ENCODE measurements at places on chromosomes 16 and 17.

GRCh38 chr17:80649672-80650330 lies 105.2 kb downstream of the RPTOR start:
- peak; percentile 44 for DNase-seq

DNA sequence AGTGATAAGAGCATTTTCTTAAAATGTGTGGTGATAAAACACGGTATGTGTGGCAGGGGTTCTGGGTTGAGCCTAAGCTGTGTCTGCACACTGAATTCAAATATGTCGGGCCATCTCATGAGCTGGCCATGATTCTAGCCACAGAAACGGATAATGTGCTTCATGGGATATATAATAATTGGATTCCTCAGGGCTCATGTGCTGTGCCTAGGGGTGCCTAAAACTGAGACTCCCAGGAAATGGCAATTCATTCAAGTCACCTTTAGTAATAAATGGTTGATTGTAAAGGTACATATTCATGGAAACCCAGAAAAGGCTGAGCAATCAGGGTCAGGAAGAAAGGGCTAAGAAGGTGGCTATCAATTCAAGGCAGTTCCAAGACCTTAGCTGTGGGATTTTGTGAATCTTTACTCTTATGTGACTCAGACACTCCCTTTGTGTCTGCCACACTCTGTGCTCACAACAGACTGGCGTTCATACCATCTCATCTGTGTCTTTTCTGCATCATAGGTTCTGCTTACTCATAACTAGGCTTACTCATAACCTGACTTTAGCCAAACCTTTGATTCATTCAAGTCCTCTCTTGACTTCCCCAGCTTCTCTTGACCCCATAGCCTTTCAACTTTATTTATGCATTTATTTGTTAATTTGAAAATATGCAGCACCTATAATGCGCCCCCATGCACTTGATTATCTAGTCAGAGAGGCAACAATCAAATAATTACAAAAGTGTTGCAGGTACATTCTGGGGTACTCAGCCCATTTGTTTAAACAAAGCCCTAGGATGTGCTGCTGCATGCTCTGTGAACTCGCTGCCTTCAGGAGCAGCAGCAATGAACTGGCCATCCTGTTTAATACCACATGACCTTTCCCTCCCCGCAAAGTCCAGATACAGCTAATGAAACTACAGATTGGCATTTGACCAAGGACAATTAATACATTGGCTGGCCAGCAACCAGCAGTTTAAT lies 28.4 kb upstream of the MED13 start:
- DNase-seq = no peak

DNA sequence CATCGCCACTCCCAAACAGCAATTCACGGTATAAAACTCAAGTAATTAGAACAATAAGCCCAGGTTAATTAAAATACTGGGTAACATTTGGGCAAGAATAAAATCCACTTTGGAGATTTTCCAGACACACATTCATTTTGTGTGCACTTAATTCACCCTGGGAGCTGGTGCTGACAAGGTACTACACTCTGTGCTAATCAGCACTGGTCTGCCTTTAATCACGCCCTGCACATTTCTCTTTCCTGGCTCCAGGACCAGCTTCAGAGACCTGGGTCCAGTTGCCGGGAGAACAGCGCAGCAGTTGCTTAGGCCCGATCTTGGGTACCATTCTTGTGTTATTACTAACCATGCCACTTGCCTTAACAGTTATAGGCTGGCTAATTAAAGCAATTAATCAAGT lies 23.7 kb upstream of the ASIC2 start:
- DNase-seq = no peak

- DNase-seq = no peak
Measured at GRCh38 chr16:68434624-68435210, 13.6 kb downstream of the SMPD3 start.

- peak; percentile 86 for DNase-seq
Measured at GRCh38 chr17:76072148-76072858, at the start of gene SRP68. Gene SRP68 (minus strand): TSS chr17:76072517. CDS start chr17:76072491, 26 bp downstream.

- no peak for DNase-seq
Measured at GRCh38 chr17:30031214-30031869, 85.3 kb upstream of the NSRP1 start.

GRCh38 chr16:70395345-70395901 lies 43.5 kb downstream of the ST3GAL2 start:
- DNase-seq = no peak

DNA sequence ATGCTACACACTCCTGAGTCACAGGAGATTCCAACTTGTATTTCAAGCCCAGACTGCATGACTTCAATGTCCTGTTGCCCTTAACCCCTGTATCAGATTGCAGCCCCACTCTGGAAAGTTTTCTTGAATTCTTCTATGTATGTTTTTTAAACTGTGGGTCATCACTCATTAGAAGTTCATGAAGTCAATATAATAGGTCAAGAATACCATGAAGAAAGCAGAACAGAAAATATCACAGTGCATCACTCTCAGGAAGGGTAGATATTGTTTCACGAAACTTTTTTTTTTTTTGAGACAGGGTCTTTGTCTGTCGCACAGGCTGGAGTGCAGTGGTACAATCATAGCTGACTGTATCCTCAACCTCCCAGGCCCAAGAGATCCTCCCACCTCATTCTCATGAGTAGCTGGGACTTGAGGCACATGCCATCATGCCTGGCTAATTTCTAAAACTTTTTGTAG lies 20.5 kb downstream of the PRKCB start:
- no peak for DNase-seq

GRCh38 chr16:67883872-67884261 lies 818 bp upstream of the NRN1L start:
- peak; percentile 43 for DNase-seq

GRCh38 chr17:29445844-29446243 lies 55.7 kb downstream of the TAOK1 start:
- no peak for DNase-seq

- no peak for DNase-seq
Measured at GRCh38 chr16:47311738-47312505, 148.9 kb downstream of the ITFG1 start.

DNA sequence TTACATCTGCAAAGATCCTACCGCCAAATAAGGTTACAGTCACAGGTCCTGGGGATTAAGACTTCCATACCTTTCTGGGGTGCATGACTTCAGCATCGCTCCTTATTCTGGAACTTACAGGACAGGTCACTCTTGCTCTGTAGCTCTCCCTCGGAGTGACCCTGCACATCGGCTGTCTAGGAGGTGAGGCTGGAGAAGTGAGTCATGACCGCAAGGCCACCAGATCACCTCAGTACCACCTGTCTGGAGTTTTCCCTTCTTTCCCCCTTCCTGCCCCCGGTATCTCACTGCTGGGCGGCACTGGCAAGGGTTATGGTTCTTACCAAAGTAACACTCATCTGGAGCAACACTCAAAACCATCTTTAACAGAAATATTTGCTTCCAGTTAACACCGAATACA lies 374.8 kb downstream of the SLC39A11 start:
- DNase-seq = no peak

All from NCI-H1092 (cell line).